ENCODE measurements at places on chromosomes 7 and 10.

DNA sequence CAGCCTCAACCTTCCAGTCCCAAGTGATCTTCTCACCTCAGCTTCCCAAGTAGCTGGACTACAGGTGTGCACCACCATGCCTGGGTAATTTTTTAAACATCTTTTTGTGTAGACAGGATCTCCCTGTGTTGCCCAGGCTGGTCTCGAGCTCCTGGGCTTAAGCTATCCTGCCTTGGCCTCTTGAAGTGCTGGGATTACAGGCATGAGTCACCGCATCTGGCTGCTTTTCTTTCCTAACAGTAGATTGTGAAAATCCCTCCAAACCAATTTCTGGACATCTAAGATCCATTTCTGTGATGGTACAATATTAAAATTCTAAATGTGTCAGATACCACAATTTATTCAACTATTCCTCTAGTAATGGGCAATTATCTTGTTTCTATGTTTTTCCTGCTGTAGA, 38.7 kb downstream of the RAB18 start:
- no peak for DNase-seq

- DNase-seq = no peak
Measured at GRCh38 chr10:76085002-76085816, 653.8 kb downstream of the LRMDA start.

GRCh38 chr10:24726626-24727025, 2.9 kb upstream of the ARHGAP21 start:
- DNase-seq = no peak

DNA sequence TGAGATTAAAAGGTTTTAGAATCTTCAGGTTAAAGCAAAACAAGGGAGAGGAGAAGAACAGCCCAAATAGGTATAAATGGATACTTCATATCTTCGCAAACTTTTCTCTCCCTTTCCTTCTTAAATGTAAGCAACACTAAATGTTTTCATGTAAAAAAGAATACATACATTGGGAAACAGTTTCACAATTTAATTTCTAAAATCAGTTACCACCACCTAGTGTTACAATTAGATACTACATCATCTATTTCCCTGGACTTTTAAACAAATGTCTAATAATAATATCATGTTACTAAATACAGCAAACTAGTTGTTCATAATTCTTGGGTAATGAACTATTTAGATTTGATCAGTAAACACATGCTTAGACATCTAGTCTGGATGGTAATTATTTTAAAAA, 35.8 kb downstream of the MINDY3 start:
- no peak for DNase-seq

GRCh38 chr10:118565301-118566075, 30.0 kb downstream of the PRLHR start:
- DNase-seq = no peak

GRCh38 chr10:21980691-21981090, 22.8 kb downstream of the DNAJC1 start:
- no peak for DNase-seq

DNA sequence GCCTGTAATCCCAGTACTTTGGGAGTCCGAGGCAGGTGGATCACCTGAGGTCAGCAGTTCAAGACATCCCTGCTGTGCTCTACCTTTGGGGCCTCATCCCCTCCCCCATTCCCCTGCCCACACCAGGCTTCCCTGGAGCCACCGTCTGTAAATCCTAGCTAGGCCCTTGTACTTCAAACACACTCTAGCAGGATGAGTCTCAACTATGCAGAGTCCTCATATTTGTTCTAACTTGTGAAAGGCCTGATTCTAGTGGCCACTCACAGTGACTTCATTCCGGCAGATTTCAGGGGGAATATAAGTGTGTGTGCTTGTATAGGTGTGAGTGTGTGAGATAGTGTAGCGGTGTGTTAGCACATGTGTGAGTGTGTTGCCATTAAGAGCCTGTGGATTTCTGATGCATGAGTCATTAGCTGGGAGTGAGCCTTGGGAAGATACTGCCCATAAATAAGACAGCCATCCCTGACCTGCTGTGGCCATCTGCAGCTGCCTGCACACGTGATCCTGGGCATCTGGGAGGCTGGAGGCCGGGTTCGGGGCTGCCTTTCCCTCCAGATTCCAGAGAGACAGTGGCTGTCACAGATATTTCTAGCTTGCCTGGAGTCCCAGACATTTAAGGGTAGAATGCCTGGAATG, 1.7 kb upstream of the NEURL1 start:
- no peak for DNase-seq

- DNase-seq = no peak
Measured at GRCh38 chr7:73974101-73974947, 53.6 kb upstream of the ELN start.

GRCh38 chr7:155780884-155781283, 31.4 kb downstream of the SHH start:
- no peak for DNase-seq

- DNase-seq = no peak
Measured at GRCh38 chr10:14686356-14686755, 88.3 kb downstream of the FAM107B start.

GRCh38 chr7:45563401-45563800, 10.8 kb upstream of the ADCY1 start:
- no peak for DNase-seq

GRCh38 chr7:135733603-135734342, 5.8 kb upstream of the SLC13A4 start:
- no peak for DNase-seq

- DNase-seq = no peak
Measured at GRCh38 chr7:32639122-32639521, 143.8 kb downstream of the AVL9 start.

- DNase-seq = no peak
Measured at GRCh38 chr10:122376364-122376961, 2.0 kb downstream of the PLEKHA1 start.

- no peak for DNase-seq
Measured at GRCh38 chr7:105480931-105481330, 41.1 kb downstream of the PUS7 start.

GRCh38 chr10:80154978-80155695, 22.6 kb downstream of the PLAC9 start:
- no peak for DNase-seq

GRCh38 chr7:151053096-151053495, 4.6 kb downstream of the CDK5 start:
- DNase-seq = no peak

DNA sequence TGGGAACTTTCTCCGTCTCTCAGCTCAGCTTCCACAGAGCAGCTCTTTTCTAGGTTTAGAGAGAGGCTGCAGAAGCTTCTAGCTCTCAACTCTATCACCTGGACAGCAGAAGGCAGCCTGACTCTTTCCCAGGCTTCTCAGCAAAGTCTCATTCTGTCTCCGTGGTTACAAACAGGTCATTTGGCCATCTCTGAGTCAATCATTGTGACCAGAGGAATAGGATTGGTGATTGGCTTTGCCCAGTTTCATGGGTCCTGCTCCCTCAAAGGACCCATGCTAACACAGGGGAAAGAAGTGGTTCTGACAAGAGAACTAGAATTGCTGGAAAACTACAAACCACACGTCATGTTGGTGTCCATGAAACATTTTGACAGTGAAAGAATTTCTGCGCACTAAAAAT, 43.6 kb downstream of the PRR15 start:
- no peak for DNase-seq

GRCh38 chr10:78570633-78571235, 498.0 kb upstream of the ZMIZ1 start:
- no peak for DNase-seq

GRCh38 chr7:30475580-30475979, 3.0 kb downstream of the NOD1 start:
- DNase-seq = no peak

DNA sequence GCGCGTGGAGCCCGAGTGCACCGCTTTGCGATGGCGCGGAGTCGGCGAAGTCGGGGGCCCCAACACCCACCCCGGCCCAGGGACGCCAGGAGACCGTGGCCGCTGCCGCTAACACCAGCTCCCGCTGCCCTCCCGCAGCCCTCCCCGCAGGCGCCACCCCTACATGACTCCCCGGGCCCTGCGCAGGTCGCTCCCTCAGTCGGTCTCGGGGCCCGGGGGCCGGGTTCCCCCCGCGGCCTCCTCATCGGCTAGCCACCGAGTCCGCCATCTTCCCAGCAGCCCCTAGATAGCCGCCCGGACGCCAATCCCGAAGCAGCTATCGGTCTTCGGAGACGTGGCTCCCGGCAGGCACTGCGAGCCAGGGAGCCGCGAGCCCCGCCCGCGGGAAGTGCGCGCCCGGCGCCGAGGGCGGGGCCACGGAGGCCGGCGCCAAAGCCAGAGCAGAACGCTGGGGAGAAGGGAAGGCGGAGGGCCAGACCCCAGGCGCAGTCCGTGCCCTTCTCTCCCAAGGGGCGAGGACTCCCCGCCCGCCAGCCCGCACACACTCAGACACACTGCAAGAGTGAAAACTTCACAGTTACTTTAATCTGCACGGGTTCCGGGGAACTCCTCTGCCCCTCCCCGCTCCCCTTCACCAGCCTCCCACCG, at the start of gene FASTK:
Gene FASTK (minus strand): TSS at position 288 of the 648 bp plus-strand sequence. CDS start 43 bp downstream, at position 245.
- DNase-seq = peak; percentile 91

- no peak for DNase-seq
Measured at GRCh38 chr10:121828045-121828444, 99.8 kb downstream of the ATE1 start.

- no peak for DNase-seq
Measured at GRCh38 chr10:103795634-103796270, 59.6 kb downstream of the SH3PXD2A start.

- DNase-seq = no peak
Measured at GRCh38 chr7:13282377-13282980, 595.0 kb downstream of the ARL4A start.

DNA sequence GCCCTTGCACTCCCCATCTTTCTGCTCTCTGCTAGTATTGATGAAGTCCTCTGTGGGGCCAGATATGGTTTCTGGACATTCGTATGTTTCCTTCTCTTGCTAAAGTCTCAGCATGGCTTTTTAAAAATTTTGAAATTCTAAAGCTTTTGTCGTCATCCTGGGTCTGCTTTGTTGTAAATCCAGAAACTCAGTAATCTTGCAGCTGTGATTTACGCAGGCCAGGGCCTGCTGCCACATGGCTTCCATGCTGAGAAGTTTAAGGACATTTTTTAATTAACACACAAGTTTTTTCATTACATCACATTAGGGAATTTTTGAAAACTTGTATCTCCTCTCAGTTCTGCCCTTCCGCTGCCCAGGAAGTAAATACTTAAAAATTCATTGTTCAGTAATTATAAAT, 686.1 kb upstream of the IGFBP3 start:
- no peak for DNase-seq

GRCh38 chr7:68185631-68186456, 1189.2 kb downstream of the TYW1 start:
- DNase-seq = no peak

DNA sequence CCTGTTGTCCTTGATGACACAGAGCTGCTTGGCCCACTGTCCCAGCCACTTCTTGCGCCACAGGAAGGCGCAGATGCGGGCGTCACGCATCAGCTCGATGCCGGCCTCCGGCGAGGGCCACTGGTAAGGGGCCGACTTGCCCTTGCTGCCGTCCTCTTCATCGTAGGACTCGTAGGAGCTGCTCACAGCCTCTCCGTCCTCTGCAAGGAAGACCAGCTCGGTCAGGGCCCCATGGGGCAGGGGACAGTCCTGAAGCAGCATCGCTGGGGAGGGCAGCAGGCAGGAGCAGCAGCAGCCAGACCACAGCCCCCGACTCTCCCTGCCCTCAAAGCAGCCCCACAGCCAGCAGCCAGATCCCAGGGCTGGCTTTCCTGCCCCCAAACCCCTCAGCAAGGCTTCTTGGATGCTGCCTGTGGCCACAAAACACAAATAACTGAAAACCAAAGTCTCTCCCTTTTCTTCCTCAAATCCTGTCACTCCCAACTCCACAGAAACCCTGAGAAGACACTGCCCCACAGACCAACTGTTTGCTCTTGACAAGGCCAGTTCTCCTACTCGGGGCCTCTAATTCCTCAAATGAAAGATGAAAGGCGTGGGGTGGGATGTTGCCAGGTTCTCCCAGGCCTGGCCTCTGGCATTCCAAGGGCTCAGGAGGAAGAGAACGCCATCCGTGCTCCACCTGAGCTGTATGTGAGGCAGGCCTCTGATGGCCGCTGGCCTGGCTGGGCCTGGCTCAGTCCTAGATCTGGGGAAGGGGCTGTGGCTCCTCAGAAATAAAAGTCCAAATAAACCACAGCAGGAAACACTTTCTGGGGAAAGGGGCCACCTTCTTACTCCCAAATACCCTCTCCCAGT, 76.7 kb downstream of the VWA2 start:
- DNase-seq = no peak

DNA sequence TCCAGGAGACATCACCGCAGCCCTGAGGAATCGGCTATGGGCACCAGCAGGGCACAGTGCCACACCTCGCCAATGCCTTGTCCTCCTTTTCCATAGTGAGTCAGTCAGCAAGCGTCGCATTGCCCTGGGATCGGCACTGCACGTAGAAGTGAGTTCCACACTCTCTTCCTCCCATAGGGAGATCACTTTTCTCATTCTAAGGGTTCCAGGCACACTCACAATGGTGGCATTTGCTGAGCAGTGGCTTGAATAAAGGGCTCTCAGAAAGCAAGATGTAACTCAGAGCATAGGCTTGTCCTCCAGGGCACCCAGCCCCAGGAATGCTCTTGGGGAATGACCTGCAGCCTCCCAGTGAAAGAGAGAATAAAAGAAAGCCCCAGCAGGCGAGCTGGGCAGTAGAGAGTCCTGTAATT, 1.1 kb upstream of the VIM start:
- no peak for DNase-seq

GRCh38 chr7:159144758-159145489, at the start of gene VIPR2:
TSS of gene VIPR2 (minus strand) at chr7:159144867. CDS start at chr7:159144771, 96 bp downstream.
- peak; percentile 9 for DNase-seq

GRCh38 chr10:46231087-46231486, 55.7 kb upstream of the ANTXRL start:
- no peak for DNase-seq

DNA sequence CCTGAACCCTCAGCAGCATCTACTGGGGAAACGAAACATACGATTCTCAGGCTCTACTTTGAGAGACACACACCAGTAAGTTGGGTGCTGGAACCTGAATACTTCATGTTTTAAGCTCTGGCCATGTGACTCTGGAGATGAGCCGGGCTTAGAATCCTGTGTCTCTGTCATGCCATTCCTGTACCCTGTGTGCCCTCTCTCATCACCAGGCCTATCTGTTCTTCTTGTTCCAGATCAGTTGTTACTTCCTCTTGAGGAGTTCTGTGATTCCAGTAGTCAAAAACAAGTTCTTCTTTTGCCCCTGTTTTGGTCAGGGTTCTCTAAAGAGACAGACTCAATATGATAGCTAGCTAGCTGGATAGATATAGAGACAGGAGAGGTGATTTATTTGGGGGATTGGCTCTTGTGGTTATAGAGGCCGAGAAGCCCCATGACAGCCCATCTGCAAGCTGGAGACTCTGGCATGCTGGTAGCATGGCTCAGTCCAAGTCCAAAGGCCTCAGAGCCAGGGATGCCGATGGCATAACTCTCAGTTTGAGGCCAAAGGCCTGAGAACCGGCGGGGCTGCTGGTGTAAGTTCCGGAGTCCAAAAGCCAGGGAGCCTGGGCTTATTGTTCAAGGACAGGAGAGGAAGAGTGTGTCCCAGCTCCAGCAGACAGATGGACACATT, 54.3 kb downstream of the CHN2 start:
- DNase-seq = no peak

DNA sequence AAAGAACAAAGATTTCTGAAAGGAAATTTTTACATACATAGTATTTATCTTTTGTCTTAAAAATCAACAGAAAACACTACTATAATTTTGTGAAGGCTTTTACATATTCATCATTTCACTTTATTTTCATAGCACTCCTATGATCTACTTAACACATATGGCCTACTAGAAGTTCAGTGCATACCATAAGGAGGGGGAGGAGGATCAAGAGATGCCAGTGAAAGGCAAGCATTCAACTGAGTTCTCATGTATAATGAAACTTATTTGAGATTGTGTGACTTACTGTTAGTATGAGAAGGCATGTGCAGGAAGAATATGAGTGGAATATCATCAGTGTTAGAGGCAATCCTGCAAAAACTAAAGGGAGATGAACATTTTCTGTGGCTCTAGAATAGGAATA, 10.6 kb downstream of the BRAF start:
- no peak for DNase-seq
